ENCODE measurements at places on chromosomes 16 and 17. TPM values are rescaled to one million over a fixed set of nuclear protein-coding genes. Genes with fewer than 3 reads are reported as not detected.

ABCA3 gene
- 2.1 TPM for total RNA-seq

NPB gene
- total RNA-seq, result 0.44 TPM

NPIPB13 gene
- 11.2 TPM for total RNA-seq

SOST gene
- total RNA-seq, result not detected

SMPD3 gene
- total RNA-seq, result 2.4 TPM

TSPOAP1 gene
- 8.3 TPM for total RNA-seq

HOXB3 gene
- 2.5 TPM for total RNA-seq

SOX8 gene
- total RNA-seq, result not detected

KCNH6 gene
- total RNA-seq, result not detected

ADAM11 gene
- not detected for total RNA-seq

YBX2 gene
- 0.27 TPM for total RNA-seq

CA7 gene
- not detected for total RNA-seq

SDR42E2 gene
- total RNA-seq, result not detected

PIRT gene
- total RNA-seq, result not detected

HS3ST2 gene
- total RNA-seq, result not detected

ST6GALNAC2 gene
- total RNA-seq, result 1.8 TPM

GP1BA gene
- total RNA-seq, result 0.13 TPM

GCGR gene
- 87.1 TPM for total RNA-seq

RNF43 gene
- total RNA-seq, result 6.1 TPM

MYH3 gene
- 2.6 TPM for total RNA-seq

RNF157 gene
- total RNA-seq, result 2.5 TPM

NLRC5 gene
- 13.7 TPM for total RNA-seq

PPP1R1B gene
- not detected for total RNA-seq

C1QTNF1 gene
- 22.0 TPM for total RNA-seq

TGFB1I1 gene
- total RNA-seq, result 5.8 TPM

NTN1 gene
- 11.4 TPM for total RNA-seq

GPRC5C gene
- 124 TPM for total RNA-seq

CCL5 gene
- total RNA-seq, result 2.9 TPM

EVI2A gene
- total RNA-seq, result 2.1 TPM

Measured in right lobe of liver (tissue), 6 donors.